Fibroblast of lung (primary cell): ENCODE measurements at places on chromosomes 16 and 17. TPM values are rescaled to one million over a fixed set of nuclear protein-coding genes. Genes with fewer than 3 reads are reported as not detected.

The CLDN7 gene
- 1.0 and 2.3 TPM in 2 replicates for polyA plus RNA-seq

The PRR29 gene
- polyA plus RNA-seq, result 0.02 and 0.19 TPM in 2 replicates

DNA sequence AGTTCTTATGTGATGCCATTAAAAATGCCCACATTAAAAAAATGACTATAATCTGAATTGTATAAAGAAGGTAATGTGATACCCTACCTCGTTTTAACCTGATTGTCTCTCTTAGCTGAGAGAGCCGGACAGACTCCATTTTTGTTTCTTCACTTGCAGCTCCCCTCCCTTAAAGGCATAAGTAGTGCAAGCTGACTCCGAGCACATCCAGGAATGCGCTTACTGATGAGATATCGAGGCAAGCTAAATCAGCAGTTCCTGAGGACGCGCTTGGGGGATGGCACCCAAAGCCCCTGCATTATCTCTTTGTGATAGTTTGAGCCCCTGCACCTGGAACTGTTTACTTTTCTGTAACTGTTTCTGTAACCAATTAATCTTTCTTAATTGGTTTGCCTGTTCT lies 6.3 kb downstream of the KRT24 start:
- no peak for DNase-seq

- peak; percentile 11 for DNase-seq
Observed at GRCh38 chr17:51046046-51046445, 74.6 kb downstream of the SPAG9 start.

The WNK4 gene
- 0.35 and 0.84 TPM in 2 replicates for polyA plus RNA-seq

GRCh38 chr16:17944345-17944744 lies 392.2 kb downstream of the NPIPA8 start:
- DNase-seq, result no peak

DNA sequence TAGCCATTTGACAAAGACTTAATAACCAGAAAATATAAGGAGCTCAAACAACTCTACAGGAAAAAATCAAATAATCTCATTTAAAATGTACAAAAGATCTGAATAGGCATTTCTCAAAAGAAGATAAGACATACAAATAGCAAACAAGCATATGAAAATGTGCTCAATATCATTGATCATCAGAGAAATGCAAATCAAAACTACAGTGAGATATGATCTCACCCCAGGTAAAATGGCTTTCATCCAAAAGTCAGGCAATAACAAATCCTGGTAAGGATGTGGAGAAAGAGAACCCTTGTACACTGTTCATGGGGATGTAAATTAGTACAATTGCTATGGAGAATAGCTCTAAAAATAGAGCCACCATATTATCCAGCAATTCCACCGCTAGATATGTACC lies 43.1 kb downstream of the HSD17B2 start:
- DNase-seq, result no peak

The OTOA gene
- not detected in 2 replicates for polyA plus RNA-seq

The EME1 gene
- polyA plus RNA-seq, result 2.7 and 9.3 TPM in 2 replicates

The KIF18B gene
- polyA plus RNA-seq, result 2.5 and 13.5 TPM in 2 replicates

DNA sequence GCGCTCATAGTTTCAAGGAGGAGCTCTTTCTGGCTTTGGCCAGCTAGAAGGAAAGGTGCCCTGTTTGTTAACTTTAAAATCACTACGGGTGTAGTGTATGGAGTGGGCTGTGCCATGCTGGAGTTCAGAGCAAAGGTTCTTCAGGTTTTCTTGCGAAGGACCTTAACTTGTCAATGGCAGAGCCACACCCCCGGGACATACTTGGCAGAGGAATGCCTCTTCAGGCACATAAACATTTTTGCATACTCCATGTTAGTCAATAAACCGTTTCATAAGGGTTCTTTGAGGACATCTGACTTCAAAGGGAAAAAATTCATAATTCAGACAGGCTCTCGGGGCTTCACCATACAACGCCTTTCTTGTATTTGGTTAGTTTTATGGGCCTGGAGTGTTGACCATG lies 113.0 kb upstream of the PLCG2 start:
- DNase-seq, result no peak

GRCh38 chr17:62652251-62653001 lies 25.0 kb downstream of the MRC2 start:
- peak; percentile 63 for DNase-seq

GRCh38 chr17:46732754-46733398 lies 85.6 kb downstream of the WNT3 start:
- no peak for DNase-seq
